ENCODE measurements at places on chromosomes 4 and X.
A peak's percentile ranks its signal among the peaks of the same experiment; 100 is the strongest.

DNA sequence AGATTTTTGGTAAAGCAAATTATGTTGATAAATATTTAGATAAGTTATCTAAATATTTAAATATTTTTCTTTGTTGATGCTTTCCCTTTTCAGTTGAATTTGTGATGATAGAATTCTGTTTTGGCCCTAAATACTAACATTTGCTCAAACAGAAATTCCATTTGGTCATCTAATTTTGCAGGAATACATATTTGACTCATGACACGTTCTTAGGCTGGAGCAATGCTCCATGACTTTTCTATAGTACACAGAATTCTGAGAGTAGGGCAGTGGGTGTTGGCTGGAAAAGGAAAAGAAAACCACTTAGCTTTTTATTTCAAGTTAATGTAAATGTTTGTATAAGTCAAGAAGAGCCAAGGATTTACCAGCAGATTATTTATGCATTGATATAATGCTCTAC lies 58.6 kb upstream of the GK2 start:
- no peak for DNase-seq

GRCh38 chrX:27463187-27463586 lies at the start of gene PPP4R3C:
TSS of gene PPP4R3C (minus strand) at chrX:27463341. CDS start at chrX:27463296, 45 bp downstream.
- DNase-seq, result no peak

DNA sequence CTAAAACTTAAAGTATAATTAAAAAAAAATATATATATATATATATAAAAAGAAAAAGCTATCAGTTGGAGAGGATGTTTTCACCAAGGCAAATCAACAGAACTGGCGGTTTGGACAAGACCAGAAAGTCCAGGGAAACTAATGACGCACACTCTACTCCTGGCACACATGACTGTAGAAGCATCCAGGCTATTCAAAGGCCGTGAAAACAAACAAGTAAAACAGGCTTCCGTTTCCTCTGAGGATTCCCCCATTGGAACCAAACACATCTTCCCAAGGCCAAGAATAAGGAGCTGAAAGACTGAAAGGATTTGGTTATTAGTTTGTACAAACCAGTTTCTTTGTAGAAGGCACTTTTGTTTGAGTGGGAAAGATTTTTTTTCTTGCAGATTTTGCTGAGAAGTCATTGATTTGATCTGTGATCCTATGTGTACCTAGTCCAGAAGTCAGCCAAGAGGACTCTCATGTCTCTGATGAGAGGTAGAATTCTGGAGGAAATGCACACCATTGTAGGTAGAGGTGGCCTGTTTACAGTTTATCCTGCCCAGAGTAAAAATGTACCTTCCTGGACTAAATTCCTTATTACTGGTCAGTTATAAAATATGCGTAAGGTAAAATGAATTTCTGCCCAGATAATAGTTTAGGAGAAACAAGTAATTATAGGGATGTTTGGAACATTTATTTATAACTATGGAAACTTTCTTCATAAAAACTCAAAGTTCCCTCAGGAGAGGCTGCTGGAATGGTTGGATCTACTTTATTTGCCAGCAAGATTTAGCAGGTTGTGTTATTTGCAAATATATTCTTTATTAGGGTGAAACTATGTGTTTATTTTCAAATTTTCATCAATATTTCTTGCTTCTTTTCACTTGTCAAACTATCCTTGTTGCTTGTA lies 66.5 kb downstream of the DMP1 start:
- DNase-seq, result no peak

GRCh38 chr4:174198828-174199227 lies 84.6 kb downstream of the FBXO8 start:
- DNase-seq, result no peak

DNA sequence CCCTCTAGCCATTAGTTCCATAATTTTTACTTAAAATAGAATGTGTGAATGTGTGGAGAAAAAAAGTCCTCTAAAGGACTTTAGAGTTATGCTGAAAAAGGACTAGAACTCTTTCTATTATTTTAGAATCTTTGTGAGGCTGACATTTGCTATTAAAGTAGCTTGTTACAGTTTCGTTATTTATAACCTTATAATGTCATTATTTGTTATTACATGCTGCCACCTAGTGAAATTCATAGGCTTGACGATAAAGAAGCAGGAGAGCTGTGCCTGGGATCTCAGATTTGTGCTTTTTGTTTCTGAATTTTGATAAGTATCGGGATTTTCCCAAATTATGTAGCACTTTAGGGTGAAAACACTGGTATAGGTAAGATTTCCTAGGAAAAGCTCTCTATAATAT lies 38.5 kb upstream of the TAPT1 start:
- DNase-seq, result no peak

DNA sequence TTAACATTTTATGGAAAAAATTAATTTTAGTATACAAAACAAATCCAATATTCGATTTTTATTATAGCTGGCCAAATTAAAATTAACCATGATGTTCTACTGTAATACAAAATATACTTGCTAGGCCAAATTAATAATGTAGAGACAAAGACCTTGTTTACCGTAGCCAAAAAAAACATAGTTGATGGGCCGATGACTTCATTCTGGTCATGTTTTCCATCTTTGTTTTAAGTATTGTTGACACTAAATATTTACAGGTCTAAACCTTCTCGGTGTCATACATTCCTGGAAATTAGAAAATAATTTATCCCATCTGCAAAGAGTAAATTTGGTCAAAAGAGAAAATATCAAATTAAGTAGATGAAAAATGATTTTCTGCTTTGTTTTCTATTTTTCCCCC lies 698.5 kb downstream of the GRID2 start:
- DNase-seq, result no peak

- DNase-seq, result no peak
These were observed 55.9 kb downstream of the SH3BGRL start for GRCh38 chrX:81257817-81258216.

GRCh38 chrX:40543661-40544328 lies 37.0 kb upstream of the ATP6AP2 start:
- peak; percentile 3 for DNase-seq

DNA sequence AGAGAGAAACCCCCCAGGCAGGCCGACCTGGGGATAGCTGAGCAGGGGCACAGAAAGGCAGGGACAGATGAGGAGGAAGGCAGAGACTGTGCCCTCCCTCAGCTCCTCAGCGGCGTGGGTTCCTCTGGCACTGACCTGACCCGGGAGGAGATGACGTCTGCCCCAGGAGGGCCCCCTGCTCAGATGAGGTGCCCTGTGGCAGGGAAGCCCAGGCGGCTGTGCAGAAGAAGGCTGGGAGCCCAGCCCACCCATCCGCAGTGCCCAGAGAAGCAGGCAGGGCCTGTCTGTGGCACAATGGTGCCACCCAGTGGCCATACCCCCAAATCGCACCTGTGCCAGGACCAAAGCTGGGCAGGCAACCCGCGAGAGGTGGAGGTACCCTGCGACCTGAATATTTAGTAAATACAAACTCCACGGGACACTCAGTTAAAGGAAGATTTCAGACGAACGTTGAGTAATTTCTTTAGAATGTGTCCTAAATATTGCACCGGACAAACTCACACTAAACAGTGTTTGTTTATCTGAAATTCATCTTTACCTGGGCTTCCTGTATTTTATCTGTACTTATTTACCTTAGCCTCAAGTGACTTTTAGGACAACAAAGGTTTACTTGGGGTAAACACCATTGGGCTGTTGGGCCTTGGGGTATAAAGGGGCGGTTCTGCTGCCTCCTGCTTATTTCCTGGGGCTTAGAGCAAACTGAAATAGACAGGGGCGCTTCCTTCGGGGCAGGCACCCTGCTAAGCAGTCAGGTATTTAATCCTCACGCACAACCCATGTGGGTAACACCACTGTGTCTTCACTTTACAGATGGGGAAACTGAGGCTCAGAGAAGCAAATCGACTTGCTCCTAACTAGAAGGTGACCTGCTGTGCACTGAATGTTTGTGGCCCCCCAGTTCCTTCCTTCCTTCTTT lies 46.5 kb upstream of the HMX1 start:
- peak; percentile 74 for DNase-seq

GRCh38 chr4:148883435-148883834 lies 441.2 kb upstream of the NR3C2 start:
- DNase-seq, result no peak

DNA sequence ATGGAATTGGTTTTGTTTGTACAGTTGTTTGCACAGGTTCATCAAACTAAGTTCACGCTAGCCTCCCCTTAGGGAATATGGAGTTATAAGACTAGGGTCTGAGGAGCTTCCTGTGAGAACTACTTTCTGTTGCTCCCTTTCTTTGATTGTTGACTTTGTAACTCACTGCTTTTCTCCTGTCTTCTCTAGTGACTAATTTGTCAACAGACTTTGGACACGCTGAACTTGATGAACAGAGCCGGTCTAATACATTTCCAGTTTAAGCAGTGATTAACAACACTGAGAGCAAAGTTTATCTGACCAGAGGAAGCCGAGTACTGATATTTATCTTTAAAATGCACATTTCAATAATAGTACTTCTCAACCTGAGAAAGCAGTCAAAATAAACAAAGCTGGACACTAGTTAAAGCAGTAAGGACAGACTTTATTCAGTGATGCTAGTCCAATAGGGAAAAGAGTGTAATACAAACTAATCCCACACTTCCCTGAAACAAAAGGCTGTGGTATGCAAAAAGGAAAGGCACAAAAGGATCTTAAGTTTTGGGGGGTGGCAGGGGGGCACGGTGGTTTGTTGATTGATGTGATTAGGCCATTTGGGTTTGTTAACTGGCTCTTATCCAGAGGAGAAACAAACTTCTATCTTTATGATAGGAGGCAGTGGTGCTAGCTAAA lies 2.7 kb upstream of the NUDT9 start:
- DNase-seq, result no peak

- DNase-seq, result no peak
These were observed 62.1 kb upstream of the KLF3 start for GRCh38 chr4:38601916-38602291.

- DNase-seq, result no peak
These were observed 389.4 kb downstream of the PABPC4L start for GRCh38 chr4:133812236-133812635.

- no peak for DNase-seq
These were observed 340.0 kb upstream of the NDST4 start for GRCh38 chr4:115453416-115453815.

DNA sequence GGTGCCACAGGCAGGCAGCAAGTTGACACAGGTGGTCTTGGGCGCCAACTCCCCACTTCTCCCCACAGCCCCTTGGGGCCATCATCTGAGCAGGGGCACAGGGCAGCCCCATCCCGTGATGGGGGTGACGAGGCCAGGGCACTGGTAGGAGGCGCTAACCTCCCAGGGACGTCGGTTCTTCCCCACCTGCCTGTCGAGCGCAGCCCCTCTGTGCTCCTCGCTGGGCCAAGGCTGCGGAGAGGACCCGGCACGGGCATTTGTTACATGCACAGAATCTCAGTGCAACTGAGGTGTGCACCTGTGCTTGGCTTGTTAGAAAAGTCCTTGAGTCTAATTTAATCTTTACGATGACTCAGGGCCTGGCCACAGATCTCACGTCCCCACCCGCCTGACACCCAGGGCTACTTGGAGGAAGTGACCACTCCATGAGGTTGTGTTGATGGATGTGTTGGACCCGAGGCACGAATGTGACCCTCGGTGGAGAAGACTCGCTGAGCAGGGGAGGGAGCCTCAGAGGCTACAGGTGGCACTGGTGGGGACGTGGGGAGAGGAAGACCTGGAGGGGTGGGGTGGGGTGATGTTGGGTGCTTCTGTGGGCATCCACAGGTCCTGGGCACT lies 3.1 kb upstream of the SH3TC1 start:
- DNase-seq, result no peak

DNA sequence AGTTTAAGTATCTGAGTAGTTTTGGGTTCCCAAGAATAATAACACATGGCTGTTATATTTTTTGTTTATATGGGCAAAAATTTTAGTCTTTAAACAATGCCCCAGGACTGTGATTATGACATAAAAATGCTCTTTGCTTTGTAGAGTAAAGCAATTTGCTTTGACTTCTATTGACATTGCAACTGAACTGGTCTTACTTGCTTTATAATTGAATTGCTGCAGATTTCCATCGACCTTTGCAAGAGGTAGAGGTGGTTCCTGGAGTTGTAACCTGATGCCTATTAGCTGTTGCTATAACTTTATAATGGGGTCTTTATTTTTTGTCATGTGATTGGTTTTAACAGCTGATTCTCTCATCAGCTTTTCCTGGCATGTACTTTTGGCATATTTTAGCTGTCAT lies 302.9 kb downstream of the ARHGAP10 start:
- DNase-seq, result no peak

GRCh38 chr4:106978046-106978774 lies 57.9 kb downstream of the DKK2 start:
- no peak for DNase-seq

DNA sequence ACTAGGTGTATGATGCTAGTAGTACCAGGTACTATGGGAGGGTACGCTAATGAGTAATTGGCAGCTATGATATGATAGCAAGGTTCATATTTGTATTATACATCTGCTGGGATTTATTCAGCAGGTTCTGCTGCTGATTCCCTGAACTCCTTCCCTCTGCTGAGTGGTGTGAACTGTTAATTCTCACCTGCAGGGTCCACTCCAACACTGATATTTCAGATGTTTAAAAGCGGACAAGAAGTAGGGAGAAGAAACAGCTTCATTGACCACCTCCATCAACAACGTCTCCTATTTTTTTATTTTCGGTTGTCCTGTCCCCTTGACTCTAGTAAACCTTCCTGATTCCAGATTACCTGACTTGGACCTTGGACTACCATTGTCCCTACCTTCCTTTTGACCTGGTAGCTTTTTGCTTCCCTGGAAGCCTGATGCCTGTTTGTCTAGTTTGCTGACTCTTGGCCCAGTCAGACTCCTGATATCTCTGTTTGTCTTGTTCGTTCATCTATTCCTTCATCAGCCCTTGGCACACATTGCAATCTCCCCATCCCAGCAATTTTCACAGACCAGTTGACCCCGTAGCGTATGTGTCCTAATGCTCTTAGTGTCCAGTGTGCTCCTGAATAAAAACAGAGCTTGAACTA lies 34.0 kb upstream of the RNF128 start:
- DNase-seq, result no peak

GRCh38 chr4:96670381-96670780 lies 830.5 kb downstream of the PDHA2 start:
- DNase-seq, result no peak

DNA sequence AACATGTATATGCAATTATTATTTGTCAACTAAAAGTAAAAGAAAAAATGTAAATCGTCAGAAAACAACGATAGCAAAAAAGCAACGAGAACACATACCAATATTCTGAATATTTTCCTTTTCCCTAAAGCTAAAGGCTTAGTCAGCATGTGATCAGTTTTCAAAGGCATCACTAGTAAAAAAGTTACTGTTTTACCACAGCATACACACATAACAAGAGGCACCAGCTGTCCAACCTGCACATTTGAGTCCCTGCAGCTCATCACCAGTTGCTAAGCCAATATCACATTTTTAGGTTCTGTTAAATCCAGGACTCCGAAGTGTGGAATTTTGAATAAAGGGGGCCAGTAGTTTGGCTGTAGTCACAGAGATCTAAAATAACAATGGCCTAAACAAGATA lies 203.8 kb downstream of the ADGRA3 start:
- DNase-seq, result no peak

GRCh38 chr4:53043055-53043454 lies 180.9 kb downstream of the RASL11B start:
- DNase-seq, result no peak

GRCh38 chrX:11533199-11533651 lies 132.5 kb downstream of the ARHGAP6 start:
- DNase-seq, result no peak
